Tibial artery (tissue), 4 donors: ENCODE measurements at places on chromosomes 4 and X.

- DNase-seq: no peak
Measured at GRCh38 chr4:125787707-125788106, 473.0 kb downstream of the FAT4 start.

- no peak for DNase-seq
Measured at GRCh38 chrX:86171366-86171765, 23.1 kb downstream of the DACH2 start.

DNA sequence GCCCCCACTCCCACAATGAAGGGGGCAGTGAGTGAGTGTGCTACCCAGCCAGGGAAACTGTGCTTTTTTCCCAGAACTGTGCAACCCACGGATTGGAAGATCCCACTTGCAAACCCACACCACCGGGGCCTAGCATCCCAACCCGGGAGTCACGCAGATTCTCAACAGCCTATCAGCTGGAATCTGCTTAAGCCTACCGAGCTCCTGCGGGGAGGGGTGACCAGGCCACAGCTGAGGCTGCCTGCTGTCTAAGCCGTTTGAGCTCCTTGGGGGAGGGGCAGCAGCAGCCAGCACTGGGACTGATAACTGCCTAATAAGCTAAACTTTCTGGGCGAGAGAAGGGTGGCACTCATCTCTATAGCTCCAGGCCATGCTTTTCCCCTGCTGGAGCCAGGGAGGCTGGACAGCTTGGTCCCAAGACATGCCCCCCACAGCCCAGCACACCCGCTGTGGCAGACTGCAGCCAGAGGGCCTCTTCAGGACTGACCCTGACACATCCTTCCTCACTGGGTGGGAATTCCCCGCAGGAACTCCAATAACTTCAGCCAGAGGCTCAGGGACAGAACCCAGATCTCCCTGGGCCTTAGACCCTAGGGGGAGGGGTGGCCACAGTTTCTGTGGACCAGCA, 161.3 kb upstream of the MAGEB18 start:
- no peak for DNase-seq

DNA sequence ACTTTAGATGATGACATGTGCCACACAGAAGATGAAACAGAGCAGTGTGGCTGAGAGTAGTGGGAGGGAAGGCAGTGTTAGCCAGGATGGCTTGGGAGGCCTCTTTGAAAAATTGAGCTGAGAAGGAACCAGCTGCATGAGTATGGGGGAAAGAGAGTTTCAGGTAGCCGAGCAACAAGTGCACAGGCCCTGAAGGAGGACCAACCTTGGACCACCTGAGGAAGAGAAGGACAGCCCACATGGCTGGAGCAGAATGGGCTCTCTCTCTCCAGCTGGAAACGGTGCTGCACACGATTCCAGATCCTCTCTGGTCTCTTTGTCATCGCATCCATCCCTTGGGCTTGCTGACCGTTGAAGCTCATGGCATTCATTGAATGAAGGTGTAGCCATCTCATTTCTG, 23.9 kb upstream of the BCOR start:
- DNase-seq: no peak

- no peak for DNase-seq
Measured at GRCh38 chr4:185738820-185739219, 73.2 kb downstream of the SORBS2 start.

DNA sequence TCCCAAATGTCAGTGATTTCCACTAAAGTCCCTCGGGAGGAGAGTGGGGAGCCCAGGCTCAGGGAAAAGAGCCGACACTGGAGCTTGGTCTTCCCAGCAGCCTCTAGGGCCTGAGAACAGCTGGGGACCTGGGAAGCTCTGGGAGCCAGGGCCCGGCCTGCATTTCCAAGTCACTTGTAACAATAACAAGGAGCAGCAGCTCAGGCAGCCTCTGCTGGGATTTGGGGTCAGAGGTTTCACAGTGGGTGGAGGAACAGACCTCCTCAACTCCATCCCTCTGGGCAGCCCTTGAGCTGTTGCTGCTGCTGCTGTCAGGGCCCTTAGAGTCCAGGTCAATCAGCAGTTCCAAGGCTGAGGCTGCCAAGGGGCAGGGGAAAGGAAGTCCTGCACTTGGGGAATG, 11.1 kb downstream of the STARD8 start:
- no peak for DNase-seq

DNA sequence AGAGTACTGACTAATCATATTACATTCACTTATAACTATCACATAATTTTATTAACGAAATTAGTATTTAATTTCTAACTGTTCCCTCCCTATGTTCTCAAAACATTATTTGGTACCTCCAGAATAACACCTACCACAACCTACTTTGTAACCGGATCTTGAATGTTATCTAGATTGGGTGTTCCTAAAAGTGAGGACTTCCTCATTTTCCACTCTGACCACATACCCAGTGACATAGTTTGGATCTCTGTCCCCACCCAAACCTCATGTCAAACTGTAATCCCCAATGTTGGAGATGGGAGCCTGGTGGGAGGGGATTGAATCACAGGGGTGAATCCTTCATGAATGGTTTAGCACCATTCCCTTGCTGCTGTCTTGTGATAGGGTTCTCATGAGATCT, 21.8 kb downstream of the NR3C2 start:
- no peak for DNase-seq

- DNase-seq: peak; percentile 20
Measured at GRCh38 chrX:15143050-15143824, 126.6 kb downstream of the ASB9 start.

GRCh38 chr4:169051761-169052593, 41.9 kb upstream of the CBR4 start:
- DNase-seq: no peak

GRCh38 chr4:81921751-81922159, 450.0 kb upstream of the RASGEF1B start:
- DNase-seq: no peak

GRCh38 chr4:183326853-183327252, 4.6 kb upstream of the CLDN24 start:
- no peak for DNase-seq

- DNase-seq: no peak
Measured at GRCh38 chrX:22389556-22390179, 117.0 kb downstream of the CBLL2 start.

DNA sequence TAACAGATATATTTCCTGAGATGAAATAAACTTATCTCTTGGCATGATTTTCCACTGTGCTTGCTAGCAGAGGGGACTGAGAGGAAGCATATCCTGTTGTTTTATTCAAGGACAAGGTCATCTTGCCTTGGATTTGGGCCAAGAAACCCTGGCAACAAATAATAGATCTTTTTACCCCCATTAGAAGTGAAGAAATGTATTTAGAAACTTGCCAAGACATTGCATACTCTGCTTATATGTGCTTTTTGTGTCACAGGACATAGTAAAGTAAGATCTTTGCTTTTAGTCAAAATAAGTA, 170.2 kb downstream of the RAPGEF2 start:
- DNase-seq: no peak

DNA sequence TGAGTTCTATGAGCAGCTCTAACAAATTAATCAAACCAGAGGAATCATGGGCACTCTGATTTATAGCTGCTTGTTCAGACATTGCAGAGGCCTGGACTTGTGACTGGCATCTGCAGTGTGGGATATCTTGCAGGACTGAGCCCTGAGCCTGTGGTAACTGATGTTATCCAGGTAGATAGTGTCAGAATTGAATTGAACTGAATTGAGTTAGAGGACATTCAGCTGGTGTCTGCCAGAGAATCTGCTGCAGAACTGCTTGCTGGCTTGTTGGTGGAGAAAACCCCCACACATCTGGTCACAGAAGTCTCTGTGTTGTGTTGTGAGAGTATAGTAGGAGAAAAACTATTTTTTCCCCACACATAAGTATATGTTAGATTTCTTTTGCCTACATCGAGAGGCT, 42.2 kb downstream of the SMIM20 start:
- DNase-seq: no peak

GRCh38 chr4:113469926-113470325, 291.6 kb downstream of the CAMK2D start:
- DNase-seq: no peak

DNA sequence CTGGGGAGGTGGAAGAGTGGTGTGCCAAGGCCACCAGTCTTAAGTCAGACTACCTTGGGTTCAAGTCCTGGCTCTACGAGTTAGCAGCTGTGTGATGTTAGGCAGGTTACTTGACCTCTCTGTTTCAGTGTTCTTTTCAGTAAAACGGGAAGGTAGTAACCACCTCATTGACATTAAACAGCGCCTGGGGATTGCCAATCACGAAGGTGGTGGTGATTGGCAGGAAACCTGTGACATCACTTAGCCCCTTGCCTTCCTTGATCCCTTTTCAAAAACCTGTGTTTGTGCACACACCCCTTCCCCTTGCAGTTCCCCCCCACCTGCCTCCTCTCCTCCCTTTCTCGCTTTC, 7.6 kb downstream of the KLF3 start:
- no peak for DNase-seq

GRCh38 chr4:19776929-19777328, 474.8 kb upstream of the SLIT2 start:
- DNase-seq: no peak

GRCh38 chr4:100786481-100786880, 268.7 kb upstream of the EMCN start:
- DNase-seq: no peak

GRCh38 chr4:2261853-2262144, at the start of gene MXD4:
Gene MXD4 (minus strand): TSS chr4:2262109. CDS start chr4:2261980, 129 bp downstream.
- no peak for DNase-seq

DNA sequence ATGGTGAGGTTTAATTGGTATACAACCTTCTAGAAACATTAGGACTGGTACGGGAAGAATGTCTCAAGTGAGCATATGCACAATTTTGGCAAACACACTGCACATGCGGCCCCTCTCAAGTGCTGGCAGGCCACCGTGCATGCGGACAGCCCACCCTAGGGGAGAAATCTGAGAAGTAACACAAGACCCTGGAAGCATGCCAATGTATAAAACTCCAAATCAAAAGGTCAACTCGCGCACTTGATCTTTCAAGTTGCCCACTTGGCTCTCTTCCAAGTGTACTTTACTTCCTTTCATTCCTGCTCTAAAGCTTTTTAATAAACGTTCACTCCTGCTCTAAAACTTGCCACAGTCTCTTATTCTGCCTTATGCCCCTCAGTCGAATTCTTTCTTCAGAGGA, 488.3 kb downstream of the CFAP47 start:
- no peak for DNase-seq

DNA sequence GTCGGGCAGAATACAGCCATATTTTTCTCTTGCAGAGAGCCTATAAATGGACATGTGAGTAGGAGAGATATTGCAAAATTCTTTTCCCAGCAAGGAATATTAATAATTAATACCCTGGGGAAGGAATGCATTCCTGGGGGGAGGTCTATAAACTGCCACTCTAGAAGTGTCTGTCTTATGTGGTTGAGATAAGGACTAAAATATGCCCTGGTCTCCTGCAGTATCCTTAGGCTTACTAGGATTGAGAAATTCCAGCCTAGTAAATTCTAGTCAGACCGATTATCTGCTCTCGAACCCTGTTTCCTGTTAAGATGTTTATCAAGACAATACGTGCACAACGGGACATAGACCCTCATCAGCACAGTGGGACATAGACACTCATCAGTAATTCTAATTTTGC, 872.6 kb downstream of the FSTL5 start:
- DNase-seq: no peak

GRCh38 chr4:119490335-119490734, 138.3 kb downstream of the PDE5A start:
- no peak for DNase-seq
